ENCODE measurements at places on chromosomes 2 and 18.
A peak's percentile ranks its signal among the peaks of the same experiment; 100 is the strongest.

GRCh38 chr2:206979365-206979764, 40.0 kb downstream of the CPO start:
- no peak for DNase-seq

GRCh38 chr2:239602290-239603282, 201.8 kb upstream of the HDAC4 start:
- peak; percentile 17 for DNase-seq

- no peak for DNase-seq
These were observed 23.4 kb downstream of the MROH2A start for GRCh38 chr2:233801357-233802131.

DNA sequence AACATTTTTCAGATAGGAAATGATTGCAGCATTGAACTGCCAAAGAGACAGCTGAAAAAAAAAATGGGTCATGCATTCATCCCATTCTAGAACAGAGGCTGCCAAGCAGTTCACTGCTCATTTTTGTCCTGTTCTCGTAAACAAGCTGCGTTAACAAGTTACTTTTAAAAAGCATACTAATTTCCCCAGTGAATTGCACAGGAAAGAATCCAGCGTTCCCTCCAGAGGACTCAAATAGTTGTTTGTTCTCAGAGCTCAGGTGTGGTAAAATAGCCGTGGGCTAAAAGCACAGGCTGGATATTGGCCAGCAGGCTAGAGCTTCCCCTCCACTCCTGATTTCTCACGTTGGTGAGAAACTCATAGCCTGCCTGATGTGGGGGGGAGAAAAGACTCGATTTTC, 76.1 kb upstream of the AQP4 start:
- DNase-seq = no peak

DNA sequence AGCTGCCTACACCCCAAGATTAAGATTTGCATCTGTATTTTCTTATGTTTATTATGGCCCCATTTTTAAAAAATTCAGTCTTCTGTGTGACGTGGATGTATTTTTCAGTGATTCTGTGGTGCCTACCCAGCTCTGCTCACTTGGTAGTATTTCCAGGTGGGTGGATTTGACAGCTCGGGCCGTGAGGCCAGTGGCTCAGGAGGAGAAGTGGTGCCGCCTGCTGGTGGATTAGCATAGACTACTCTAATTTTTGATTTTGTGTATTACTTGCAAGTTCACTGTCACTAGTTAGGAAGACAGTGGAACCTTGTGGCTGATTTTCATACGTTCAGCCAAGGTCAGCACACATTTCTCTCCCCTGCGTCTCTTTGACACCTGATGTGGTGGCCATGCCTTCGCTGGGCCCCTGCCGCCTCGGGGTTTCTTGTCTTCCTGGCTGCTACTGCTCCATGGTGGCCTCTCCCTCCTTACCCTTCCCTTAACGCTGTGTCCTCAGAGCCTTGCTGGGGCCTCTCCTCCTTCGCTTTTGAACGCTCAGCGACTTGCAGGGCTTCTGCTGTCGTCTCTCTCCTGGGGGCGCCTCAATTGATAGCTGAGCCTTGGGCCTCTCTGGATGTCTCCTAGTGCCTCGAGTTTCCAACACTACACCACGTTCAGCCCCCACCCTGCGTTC, 89.4 kb downstream of the DGKD start:
- DNase-seq = peak; percentile 85

DNA sequence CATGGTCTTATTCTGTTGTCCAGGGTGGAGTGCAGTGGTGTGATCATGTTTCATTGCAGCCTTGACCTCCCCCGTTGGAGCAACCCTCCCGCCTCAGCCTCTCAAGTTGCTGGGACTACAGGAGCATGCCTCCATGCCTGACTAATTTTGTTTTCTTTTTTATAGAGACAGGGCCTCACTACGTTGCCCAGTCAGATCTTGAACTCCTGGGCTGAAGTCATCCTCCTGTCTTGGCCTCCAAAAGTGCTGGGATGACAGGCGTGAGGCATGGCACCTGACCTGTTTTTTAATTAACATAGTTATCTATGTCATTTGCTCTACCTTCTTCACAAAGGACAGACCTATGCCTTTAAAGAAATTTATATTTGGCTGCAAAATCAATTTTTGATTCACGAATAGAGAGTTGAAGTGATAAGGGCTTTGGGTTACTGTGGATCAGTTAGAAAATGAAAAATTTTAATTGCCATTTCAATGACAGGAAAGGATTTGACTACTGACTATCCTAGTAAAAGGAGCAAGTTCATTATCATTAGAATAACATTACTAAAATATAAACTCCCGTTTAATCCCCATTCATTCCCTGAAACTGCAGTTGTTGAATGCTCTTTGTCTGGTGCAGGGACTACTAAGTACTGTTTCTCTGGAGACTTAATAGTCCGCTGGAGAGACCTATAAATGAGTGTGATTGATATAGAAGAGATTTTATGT, 3.7 kb downstream of the RNF138 start:
- DNase-seq = no peak

GRCh38 chr2:200829258-200829655, 17.5 kb downstream of the BZW1 start:
- DNase-seq = no peak

GRCh38 chr2:196286821-196287220, 115.4 kb upstream of the STK17B start:
- no peak for DNase-seq

GRCh38 chr2:65913813-65914212, 481.4 kb upstream of the SPRED2 start:
- DNase-seq = no peak

- no peak for DNase-seq
These were observed 166.5 kb upstream of the ALPP start for GRCh38 chr2:232211743-232212686.
